ENCODE measurements at places on chromosomes 5 and 9.

DNA sequence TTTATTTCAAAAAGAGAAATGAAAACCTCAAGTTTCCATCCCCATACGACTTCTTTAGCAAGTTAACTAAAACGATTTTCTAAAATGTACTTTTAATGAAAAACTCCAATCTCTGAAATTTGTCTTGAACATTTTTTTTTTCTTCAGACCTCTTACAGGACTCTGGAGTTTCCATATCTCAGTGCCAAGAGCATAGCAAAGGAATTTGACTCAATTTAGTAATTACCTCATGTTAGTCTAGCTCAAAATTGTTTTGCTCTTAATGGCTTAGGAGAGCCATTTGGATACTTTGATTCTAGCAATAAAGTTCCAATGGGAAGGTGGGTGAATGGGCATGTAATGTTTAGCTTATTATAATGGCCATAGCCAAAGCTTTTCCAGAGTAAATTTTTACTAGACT, 26.0 kb upstream of the SPATA31D4 start:
- no peak for DNase-seq

DNA sequence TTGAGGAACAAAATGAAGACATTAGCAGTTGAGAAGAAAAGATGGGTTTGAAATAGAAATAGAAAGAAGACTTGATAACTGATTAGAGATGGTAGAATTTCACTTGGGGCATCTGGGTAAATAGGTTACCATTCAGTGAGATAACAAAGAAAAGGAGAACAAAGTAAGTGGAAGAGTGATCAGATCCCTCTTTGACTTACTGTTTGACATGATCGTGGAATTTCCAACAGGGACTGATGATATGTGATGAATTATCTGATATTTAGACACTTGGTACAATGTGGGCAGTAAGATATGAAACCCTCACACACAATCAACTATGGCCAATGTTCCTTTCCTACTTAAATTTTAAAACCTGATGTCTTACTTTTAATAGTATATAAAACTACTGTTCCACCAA, 70.1 kb upstream of the STARD4 start:
- DNase-seq: no peak

DNA sequence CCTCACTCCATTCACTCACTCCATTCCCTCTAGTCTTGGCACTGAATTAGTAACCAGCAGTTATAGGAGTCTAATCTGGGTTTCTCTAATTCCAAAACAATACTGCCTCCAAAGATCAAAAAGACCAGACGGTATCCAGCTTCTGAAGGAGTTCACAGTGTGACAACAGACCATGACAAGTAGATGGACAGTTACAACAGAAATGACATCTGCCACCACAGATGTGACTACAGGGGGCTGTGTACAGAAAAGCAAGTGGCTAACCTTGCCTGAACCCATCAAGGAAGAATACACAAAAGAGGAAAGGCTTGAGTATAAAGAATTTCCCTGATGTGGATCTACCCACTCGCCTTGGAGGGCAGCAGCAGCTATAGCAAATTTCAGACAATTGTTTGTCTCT, 112.4 kb downstream of the ACTL7B start:
- no peak for DNase-seq

DNA sequence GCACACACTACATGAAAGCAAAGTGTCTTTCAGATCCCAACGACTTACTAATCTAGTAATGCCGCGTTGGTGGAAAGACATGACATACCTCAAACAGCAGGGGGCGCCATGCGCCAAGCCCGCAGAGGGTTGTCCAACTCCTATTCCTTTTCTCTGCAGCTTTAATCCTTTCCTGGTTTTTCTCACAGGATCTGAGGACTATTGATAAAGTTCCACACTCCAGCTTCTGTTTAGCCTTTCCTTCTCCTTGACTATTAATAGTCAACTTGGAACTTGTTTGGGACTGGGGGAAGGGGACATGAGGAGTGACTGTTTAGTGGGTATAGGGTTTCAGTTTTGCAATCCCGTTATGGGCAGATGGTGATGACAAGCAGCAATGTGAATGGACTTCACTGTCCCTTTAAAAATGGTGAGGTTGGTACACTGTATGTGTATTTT, 62.9 kb downstream of the OTULIN start:
- DNase-seq: peak; percentile 82

DNA sequence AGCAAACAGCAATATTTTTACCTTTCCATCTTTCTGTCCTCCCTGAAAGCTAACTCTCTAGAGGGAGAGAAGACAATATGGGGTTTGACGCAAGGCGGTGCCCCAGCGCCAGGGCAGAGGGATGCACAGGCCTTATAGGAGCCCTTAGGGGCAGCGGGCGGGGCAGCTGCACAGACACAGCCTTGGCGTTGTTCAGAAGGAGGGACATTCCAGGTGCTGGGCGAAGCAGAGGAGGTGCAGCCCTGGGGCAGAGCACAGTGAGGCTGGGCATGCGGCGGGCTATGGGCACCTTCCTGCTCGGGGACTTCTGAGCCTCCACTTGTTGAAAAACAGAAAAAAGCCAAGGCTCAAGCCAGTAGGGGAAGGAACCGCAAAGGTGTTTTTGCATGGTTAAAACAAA, 33.7 kb upstream of the BICD2 start:
- no peak for DNase-seq

GRCh38 chr5:134020188-134020587, 15.4 kb upstream of the VDAC1 start:
- no peak for DNase-seq

DNA sequence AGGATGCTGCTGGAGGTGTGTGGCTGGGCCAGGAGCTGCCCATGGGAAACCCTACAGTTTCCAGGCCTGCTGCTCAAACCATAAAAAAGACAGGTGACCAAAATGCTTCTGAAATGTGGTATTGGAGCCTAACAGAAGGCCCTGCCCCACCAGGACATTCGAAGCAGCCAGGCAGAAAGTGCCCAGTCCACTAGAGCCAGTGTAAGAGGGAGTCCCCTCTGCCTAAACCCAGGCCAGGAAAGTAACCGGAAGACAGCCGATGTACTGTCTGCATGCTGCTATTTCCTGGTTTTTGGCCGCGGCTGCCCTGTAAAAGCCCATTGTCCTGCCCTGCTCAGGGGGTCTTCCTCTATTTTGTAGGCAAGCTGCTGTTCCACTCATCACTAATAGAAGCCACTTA, 150.7 kb upstream of the IRX2 start:
- DNase-seq: no peak

DNA sequence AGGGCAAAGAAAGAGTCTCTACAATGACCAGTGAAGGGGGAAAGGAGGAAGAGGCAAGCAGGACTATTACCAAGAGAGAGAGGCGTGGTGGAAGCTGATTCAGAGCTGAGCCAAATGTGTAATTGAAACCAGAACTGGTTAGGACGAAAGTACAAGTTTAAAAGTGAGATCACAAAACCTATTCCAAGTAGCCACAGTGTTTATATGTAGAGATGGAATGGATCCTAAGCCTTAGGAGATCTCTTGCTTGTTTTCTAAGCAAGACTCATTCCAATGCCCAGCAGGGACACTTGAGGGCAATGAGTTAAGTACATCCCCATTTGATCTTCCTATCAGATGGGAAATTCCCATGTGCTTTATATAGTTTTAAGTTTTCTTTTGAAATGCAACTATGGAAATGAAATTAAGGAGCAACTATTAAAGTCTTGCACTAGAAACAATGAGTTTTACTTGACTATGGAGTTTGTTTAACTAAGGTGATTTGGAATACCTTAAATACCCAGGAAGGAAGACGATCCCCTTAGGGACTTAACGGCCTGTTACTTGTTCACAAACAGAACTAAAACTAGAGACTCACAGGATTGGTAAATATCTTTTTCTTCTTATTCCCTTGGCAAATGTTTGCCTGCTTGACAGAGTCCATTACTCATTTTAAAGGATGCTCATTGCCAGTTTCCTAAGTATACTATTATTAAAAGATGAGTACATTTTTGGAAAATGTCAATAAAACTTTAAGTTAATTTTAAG, 51.1 kb upstream of the SNX2 start:
- DNase-seq: no peak

- DNase-seq: no peak
Measured at GRCh38 chr5:75148051-75148450, 88.6 kb downstream of the ANKRD31 start.

DNA sequence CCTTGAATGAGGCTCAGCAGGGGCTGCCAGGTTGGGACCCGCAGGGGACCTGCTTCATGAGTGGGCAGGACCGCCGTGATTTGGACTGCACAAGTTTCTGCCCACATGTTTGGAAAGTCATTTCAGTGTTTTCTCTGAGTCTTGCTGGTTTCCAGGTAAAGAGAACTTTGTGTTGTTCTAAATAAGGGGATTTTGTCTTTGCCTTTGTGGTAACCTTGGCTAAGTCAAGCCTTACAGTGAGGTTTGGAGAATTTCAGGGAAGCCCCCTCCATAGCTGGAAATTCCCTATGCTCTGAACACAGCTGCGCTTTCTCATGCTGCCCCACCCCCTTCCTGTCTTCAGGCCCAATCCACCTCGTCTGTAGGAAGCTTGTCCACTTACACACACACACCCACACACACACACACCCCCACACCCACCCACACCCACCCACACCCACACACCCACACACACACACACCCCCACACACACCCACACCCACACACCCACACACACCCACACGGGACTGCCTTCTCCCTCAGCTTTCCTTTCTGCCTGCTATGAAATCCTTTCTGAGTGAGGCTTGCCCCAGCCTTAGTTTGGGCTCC, 270.1 kb downstream of the HSPA4 start:
- no peak for DNase-seq

DNA sequence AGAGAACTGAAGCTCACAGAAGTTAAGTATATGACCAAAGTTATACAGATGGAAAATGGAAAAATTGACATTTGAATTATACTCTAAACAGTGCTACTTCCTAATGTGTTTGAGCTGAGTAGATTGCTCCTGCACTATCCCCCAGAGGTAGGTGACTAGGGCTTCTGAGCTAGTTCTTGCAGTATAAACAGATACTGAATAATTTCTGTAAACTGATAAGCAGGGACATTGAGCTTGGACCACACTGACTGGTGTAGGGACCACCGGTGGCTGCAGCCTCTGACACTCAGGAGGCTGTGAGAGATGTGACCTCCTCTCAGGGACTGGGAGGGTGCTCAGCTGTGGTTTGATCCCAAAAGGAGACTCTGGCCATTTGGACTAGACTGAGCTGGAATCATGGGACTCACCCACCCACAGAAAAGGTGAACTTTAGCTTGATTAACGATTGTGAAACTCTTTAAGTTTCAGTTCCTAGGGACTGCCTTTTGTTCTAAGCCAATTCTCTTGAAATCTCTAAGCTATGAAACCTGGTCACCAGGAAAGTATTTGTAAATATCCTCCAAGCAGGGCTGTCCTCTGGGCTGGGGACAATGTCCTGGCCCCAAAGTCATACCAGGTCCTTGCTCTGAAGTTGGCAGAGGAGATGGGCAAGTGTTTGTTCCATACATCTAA, 291.5 kb downstream of the SEC61B start:
- no peak for DNase-seq

GRCh38 chr5:74251141-74252035, 389.1 kb downstream of the ENC1 start:
- DNase-seq: no peak

GRCh38 chr9:38413283-38413682, 11.0 kb downstream of the IGFBPL1 start:
- no peak for DNase-seq

DNA sequence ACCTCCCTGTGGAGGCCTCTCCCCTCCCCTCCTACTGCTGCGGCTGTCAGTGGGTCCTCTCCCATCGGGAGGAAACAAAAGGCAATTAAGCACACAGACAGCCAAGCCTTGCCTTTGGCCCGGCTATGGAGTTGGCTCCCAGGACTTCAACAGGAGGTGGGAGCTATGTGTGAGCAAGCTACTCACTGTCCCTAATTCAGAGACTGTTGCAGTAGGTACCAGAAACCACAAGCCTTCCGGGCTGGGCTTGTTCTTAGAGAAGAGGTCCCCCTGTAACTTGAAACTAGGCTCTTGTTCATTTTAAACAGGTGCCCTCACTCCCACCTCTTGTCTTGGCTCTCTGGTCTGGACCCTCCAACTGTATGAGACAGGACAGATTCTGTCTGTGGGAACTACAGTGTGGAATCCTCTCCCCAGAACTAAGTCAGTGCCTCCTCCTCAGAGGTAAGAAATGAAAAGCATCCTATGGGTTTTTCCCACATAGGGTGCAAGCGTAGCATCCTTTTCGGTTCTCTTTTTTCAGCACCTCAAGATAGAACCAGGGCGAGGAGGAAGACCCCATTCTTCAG, 561.1 kb downstream of the EBF1 start:
- no peak for DNase-seq

DNA sequence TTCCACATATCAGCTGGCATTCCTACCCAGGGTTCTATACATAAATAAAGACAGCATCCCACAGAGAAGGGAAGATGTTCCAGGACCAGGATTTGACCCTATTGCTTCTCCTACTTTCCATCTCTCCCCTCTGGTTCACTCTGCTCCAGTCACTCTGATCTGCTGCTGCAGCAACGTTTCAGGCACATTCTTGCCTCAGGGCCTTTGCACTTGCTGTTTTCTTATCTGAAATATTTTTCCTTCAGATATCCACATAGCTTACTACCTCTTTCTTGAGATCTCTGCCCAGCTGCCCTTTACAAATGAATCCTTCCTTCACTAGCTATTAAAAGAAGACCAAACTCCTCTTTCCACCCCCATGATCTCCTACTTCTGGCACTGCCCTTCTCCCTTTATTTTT, 204.5 kb downstream of the SPOCK1 start:
- no peak for DNase-seq

GRCh38 chr5:125198270-125198974, 452.0 kb upstream of the ZNF608 start:
- peak; percentile 59 for DNase-seq

- peak; percentile 12 for DNase-seq
Measured at GRCh38 chr9:138050472-138051330, 173.1 kb downstream of the CACNA1B start.

DNA sequence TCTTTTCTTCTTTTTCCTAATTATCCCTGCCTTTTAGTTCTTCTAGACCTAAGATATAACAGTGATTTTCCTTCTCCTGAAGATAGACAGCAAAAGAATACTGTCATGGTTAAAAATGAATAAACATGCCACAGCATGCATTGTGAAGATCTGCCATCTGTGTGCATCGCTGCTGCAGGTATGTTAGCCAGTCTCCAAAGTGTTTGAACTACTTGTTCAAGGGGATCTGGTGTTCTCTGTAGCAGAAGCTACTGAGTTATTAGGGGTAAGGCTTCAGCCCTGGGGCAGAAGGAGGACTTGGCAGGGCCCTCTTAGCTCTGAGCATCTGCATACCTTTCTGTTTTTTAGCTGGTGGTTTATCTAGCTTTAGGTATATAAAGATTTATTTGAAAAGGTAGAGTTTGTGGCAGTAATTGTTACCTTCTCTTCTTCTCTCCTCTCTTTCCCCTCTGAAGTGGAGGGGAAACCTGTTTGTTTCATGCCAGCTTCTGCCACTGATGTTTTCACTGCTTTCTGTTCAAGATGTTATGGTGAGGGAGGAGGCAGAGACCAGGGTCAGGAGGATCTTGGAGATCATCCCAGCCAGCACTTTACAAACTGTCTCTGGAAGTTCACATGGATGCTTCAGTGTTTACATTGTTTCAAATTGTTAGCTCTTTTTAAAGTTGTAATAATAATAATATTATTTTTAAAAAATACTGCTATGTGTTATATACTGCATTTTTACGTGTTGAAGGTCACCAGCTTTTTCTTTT, 25.2 kb downstream of the GALNT10 start:
- DNase-seq: no peak

- no peak for DNase-seq
Measured at GRCh38 chr5:10536511-10536910, 27.4 kb upstream of the ANKRD33B start.

- no peak for DNase-seq
Measured at GRCh38 chr9:75181750-75182149, 93.4 kb downstream of the OSTF1 start.

Data from D341Med (cell line).